CD4-positive, alpha-beta T cell treated with Interleukin-15 for 1 hour (primary cell): ENCODE measurements at places on chromosomes 5 and 9.

- DNase-seq: no peak
Observed at GRCh38 chr5:154117930-154118329, 72.6 kb upstream of the GALNT10 start.

- DNase-seq: no peak
Observed at GRCh38 chr5:43711496-43711895, 108.5 kb downstream of the NNT start.

GRCh38 chr5:127840198-127840524 is 137.0 kb downstream of the CCDC192 start:
- DNase-seq: no peak

DNA sequence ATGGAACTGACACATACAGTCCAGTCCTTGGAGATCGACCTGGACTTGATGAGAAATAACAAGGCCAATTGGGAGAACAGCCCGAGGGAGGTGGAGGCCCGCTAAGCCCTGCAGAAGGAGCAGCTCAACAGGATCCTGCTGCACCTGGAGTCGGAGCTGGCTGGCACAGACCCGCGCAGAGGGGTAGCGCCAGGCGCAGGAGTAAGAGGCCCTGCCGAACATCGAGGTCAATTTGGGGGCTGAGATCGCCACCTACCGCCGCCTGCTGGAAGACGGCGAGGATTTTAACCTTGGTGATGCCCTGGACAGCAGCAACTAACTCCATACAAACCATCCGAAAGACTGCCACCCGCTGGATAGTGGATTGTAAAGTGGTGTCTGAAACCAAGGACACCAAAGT is 1610.1 kb upstream of the ACO1 start:
- no peak for DNase-seq

DNA sequence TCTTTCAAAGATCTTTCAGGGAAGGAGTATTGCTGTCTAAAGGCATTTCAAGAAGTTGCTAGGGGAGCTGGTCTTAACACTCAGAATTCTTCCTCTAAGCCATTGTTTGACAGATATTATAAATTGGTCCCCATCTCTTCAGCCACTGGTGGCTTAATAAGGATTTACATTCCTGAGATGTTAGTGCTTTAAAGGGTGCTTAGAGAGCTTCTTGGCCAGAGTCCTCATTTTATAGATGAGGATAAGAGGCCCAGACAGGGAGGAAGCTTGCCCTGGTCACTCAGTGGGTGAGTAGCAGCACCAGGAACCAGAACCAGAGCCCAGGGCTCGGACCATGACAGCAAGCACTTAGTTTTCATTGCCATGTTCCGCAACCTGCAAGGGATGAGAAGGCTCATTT is 53.2 kb downstream of the GALNT10 start:
- no peak for DNase-seq

DNA sequence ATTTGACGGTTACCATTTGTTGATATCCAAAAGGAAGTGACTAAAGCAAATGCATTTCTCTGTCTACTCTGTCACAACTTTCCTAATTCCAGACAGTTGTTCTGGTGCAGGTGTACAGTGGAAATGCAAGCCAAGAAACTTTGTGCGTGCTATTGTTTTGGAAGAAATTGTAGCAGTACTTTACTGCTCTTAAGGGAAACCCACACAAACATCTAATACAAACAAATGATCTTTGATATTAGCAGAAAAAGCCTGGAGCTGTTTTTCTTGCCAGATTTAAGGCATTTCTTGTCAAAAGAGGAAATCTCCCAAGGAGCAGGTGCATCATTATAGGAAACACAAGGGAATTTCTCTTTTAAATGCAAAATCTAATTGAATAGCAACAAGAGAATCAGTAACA is 2.0 kb downstream of the SNCAIP start:
- no peak for DNase-seq
